ENCODE measurements at places on chromosomes 5 and 9.

DNA sequence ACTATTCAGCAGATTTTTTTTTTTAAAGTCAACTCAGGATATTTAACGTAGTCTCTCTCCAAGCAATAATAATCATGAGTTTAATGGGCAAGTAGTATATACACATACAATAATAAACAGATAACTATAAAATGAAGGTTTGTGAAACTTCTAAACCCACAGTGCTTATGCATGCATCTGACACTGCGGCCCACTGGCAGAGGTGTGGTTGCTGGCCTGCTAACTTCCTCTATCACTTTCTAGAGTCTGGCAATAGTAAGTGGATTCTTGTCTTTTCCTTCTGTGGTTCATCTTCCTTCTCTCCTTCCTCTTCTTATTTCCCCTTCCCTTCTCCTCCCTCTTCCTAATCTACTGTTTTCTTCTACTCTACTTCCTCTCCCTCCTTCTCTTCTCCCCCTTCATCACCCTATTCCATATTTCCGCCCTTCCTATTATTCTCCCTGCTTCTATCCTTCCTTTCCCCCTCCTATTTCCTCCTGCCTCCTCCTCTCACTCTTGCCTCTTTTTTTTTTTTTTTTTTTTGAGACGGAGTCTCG is 18.6 kb upstream of the AGXT2 start:
- DNase-seq, result no peak

- DNase-seq, result no peak
Measured at GRCh38 chr9:9846557-9846956, 766.2 kb downstream of the PTPRD start.

DNA sequence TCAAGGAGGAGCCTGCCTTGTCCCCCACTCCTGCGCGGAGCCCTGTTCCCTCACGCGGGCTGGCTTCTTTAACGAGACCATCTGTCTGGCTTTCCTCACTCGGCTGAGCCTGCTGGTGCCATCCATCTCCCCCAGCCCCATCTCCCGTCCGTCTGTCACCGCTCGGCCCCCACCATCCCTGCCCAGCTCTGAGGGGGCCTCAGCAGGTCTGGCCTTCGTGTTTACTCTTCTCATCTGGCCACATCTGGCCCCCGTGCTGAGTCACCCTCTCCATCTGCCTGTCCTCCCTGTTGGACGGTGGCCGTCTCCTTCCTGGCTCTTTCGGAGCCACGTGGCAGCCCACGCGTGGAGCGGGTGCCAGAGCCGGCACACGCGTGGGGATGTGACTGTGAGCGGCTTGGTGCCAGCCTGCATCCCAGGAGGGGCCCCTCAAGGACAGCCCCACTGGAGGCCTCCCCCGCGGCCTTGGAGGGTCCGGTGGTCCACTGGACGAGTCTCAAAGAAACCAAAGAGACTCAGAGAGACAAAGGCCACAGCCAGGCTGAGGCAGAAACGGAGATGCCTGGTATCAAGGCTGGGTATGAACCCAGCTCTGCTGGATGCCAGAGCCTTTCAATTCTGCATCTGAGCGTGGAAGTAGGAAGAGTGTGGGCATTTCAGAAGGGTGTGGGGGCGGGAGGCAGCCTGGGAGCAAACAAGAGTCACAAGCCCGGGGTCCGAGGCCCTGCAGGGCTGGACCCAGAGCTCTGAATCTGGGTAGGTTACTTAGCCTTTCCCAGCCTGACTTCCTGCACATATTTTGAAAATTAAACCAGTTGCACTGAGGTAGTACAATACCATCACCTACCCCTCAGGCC is 76.7 kb upstream of the UNC5A start:
- no peak for DNase-seq

- no peak for DNase-seq
Measured at GRCh38 chr5:173726846-173727557, 110.6 kb upstream of the BOD1 start.

DNA sequence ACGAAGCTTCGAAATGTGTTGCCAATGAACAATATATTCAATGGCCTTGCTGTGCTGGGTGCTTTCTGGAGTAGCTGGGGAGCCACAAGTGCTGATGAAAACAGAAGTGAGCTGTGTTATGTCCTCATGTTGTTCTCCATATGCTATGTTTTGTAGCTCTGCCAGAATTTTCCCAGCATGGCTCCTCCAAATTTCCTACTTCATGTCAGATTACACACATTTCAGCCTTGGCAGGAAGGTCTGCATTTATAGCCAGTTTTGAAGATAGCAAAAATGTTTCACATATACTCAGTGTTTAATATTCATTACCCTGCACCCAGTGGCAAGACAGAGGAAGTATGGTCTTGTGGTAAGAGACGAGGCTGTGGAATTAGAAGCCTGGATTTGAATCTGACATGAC is 22.6 kb upstream of the NMUR2 start:
- DNase-seq, result no peak

DNA sequence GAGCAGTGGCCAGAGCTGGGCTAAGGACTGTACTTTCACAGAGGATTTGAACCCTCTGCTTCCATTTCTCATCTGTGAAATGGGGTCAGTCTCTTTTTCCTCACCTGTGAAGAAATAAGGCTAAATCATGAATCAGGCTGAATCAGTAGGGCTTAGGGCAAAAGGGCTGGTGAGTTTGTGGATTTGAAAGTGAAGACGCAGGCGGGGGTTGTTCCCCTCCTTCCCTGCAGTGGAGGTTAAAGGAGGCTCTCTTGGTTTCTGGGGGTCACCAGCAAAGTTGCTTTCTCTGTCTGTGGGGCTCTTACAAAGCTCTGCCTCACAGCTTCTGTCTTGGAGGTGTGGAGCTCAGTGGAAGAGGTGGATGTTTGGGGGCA is 17.6 kb upstream of the NDST1 start:
- DNase-seq, result no peak

- DNase-seq, result no peak
Measured at GRCh38 chr9:5629312-5630080, 589 bp downstream of the RIC1 start.

GRCh38 chr5:135271533-135272310 is 127.3 kb downstream of the MACROH2A1 start:
- DNase-seq, result no peak

- no peak for DNase-seq
Measured at GRCh38 chr5:16976625-16977008, 40.5 kb upstream of the MYO10 start.

DNA sequence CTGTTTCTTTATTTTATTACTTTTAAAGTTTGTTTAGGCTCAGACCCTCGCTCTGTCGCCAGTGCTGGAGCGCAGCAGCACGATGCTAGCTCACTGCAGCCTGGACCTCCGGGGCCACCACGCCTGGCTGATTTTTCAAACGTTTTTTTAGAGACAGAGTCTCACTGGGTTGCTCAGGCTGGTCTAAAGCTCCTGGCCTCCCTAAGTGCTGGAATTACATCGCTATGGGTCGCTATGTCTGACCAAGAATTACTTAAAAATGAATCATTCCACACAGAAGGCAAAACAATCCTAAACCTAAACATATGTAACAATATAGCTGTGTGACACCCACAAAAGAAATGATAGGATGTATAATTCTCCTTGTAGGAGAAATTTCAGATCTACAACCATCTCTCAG is 86.9 kb upstream of the SIMC1 start:
- DNase-seq, result no peak

DNA sequence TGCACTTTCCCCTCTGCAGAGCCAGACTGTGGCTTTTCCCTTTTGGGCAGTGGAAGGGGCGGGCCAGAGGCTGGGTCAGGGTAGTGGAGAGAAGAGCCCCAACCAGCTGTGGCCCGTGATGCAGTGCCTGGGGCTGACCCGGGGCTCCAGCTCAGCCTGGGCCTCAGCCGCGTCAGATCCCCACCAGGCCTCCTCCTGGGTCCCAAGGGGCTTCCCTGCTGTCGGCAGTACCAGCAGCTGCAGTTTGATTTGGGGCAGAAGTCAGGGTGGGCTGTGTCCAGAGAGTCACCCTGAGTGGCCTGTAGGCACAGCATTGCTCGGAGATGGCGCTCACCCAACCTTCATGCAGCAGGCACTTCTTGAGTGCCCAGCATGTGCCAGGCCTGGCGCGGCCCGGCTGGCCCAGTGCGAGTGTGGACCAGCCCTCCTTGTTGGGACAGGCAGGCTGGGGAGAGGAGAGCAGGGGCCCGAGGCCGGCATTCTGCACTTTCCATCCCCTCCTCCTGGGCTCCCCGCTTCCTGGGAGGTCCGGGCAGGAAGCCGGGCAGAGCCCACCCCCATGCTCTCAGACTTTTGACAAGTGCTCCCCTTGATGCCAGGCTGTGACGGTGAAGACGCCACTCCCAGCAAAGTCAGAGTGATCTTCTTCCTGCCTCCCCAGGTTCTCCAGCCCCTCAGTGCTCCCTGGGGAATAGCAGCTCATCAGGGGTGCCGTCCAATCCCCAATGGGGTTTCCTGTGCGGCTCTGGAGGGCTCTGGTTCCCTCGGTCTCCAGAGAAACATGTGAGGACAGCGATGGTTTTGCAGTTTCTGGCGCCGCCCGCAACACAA is 88.3 kb upstream of the COL5A1 start:
- DNase-seq, result no peak

GRCh38 chr9:4117835-4118610 is 181.8 kb downstream of the GLIS3 start:
- DNase-seq, result no peak

- no peak for DNase-seq
Measured at GRCh38 chr9:92680166-92681119, 10.5 kb upstream of the IPPK start.

- no peak for DNase-seq
Measured at GRCh38 chr5:875931-876330, 16.7 kb downstream of the BRD9 start.

GRCh38 chr5:5183933-5184332 is 43.8 kb downstream of the ADAMTS16 start:
- no peak for DNase-seq

DNA sequence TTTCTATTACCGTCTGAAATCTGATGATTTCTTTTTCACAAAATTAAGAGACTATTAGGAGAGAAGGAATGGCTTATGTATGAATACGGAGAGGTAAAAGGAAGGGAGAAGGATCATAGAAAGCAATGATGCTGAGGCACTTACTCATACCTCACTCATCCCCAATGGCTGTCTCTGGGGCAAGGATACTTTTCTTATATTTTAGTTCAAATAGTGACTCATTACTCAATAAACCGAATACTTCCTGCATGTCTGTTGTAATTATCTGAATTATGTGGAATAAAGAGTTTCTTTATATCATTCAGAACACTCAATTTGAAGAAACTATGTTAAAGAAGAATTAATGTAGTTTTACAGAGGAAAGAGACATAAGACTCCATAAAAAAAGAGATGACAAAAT is 284.5 kb upstream of the NUDT12 start:
- DNase-seq, result no peak

- DNase-seq, result no peak
Measured at GRCh38 chr9:92341578-92341977, 15.8 kb downstream of the CENPP start.

DNA sequence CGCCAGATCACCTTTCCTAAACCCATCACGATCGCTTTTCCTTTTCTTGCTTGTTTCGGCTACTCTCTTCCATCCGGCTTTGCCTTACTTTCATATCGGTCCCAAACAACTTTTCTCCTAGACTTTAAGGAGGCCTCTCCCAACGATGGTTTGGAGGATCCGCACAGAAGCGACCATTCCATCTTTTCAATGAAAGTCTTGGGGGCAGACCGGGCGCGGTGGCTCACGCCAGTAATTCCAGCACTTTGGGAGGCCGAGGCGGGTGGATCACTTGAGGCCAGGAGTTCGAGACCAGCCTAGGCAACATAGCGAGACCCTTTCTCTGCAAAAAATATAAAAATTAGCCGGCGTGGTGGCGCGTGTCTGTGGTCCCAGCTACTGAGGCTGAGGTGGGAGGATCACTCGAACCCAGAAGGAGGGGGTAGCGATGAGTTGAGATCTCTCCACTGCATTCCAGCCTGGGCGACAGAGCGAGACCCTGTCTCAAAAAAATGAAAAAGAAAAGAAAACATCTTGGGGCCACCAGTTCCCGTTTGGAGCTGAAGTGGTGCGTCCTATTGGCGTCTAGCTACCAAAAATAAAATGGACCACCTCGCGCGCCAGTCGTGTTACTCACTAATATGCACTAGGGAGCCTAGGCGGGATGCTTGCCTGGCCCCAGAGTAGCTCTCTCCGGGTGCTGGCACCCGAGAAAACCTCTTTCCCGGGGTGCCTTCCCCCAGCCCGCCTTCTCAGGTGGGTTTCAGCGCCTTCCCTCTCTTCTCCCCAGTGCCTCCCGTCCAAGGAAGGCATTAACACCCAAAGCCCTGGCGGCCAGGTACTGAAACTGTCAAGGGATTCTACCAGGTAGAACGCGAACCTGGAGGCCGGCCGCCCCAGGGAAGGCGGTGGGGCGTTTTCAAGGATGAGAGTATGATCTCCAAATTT is 800 bp upstream of the AP3B1 start:
- DNase-seq, result peak; percentile 5

GRCh38 chr5:51159164-51159563 is 224.1 kb upstream of the ISL1 start:
- DNase-seq, result no peak

DNA sequence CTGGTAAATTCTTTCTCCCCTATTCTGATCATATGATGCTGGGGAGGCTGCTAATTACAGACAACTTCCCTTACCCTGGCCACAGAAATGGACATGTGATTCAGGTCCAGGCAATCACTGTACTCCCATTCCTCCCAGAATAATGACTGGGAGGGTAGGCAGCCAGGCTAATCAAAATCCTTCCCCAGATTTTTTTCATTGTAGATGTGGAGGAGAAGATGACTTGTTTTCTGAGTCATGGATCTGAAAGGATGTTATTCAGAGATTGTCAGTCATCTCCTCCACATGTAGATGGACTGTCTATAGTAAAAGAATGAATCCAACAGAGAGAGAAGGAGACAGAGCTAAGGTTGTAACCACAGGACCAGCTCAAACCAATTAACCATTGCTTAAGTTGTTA is 123.9 kb upstream of the PUM3 start:
- no peak for DNase-seq

- DNase-seq, result no peak
Measured at GRCh38 chr9:91199739-91200497, 161.8 kb downstream of the AUH start.

GRCh38 chr9:37617161-37617560 is 24.8 kb upstream of the TOMM5 start:
- DNase-seq, result no peak

DNA sequence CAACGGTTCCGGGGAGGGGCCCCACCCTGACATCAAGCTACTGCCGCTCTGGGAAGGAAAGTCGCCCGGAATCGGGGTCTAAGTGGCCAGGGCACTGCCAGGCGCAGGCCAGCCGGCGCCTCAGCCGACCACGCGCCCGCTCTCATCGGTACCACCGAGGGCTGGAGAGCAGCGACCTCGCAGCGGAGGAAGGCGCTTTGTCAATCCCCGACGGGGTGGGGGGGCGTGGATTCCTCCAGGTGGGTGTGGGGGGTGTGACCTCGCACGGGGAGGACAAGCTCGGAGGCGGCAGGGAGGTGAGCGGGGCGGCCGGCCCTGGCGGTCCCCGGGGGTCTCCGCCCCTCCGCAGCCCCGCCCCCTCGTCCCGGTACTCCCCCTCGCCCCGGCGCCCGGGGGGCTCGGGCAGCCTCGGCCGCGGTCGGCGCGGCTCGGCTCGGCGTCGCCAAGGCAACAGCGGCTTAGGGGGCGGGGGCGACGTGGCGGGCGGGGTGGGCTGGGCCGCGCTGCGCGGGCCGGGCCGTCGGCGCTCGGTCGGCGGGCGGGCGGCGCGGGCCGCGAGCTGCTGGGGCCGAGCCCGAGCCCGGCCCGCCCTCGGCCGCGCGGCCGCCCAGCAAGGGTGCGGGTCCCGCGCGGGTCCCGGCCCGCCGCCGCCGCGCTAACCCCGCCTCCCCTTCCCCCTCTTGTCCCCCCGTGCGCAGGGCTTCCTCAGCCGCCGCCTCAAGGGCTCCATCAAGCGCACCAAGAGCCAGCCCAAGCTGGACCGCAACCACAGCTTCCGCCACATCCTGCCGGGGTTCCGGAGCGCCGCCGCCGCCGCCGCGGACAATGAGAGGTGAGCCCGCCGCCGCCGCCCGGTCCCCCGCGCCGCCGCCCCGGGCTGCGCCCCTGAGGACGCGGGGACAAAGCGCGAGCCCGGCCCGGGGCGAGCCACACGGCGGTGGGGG is 47.5 kb downstream of the DAB2IP start:
- peak; percentile 9 for DNase-seq
